Activated CD4-positive, alpha-beta memory T cell treated with anti-CD3 and anti-CD28 coated beads for 36 hours (primary cell): ENCODE measurements at places on chromosomes 6 and 20.

GRCh38 chr6:106132153-106132698 lies 46.1 kb downstream of the PRDM1 start:
- no peak for DNase-seq

DNA sequence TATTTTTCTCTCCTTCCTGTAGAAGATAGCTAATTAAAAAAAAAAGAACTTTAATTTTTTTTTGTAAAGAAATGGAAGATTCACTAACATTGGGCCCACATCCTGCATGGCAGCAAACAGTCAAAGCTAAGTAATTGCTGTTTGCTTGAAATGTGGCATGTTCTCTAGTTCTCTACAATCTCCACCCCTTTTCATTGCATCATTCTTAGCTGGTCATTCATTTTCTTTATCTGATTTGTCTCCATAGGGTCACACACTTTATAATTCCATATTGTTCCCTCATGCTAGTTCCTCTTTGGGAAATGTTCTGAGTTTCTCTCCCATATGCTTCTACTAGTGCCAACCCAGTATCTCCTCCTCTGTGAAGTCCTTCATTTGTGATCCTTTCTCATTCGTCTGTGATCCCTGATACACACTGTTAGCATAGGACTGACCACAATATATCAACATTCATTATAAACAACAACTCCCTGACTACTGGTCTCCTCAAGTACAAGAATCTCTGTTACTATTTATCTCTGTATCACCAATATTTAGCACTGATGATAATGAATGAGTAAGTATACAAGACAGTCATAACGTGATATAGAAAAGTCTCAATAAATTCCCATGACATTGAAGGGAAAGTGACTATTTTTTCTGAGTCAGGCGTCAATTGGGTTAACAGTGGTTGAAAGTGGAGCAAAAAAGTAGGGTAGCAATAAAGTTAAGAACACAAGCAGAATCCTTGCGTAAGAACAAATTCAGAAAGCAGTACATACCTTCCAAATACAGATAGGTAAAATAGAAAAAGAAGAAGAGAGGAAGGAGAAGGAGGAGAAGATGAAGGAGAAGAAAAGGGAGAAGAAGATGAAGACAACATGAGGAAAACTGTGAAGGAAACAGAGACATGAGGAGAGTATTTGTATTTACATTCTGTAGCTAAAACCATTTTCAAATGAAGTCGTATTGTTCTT lies 33.2 kb upstream of the MYB start:
- DNase-seq, result no peak

DNA sequence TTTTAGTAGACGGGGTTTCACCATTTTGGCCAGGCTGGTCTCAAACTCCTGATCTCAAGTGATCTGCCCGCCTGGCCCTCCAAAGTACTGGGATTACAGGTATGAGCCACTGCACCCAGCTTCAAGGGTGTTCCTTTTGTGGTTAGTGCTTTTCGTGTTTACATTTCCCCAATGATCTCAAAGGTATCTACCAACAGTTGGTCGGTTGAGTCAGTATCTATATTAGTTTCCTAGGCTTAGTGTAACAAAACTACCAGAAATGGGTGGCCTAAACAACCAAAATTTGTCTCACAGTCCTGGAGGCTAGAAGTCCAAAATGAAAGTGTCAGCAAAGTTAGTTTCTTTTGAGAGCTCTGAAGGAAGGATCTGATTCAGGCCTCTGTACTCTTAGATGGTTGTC lies 30.1 kb downstream of the CASP8AP2 start:
- DNase-seq, result peak; percentile 44

GRCh38 chr6:125797120-125797885 lies 6.5 kb downstream of the NCOA7 start:
- no peak for DNase-seq

- DNase-seq, result peak; percentile 43
Measured at GRCh38 chr6:167122041-167122826, 662 bp upstream of the CCR6 start.

- DNase-seq, result no peak
Measured at GRCh38 chr6:11126876-11127275, 15.4 kb upstream of the ERVFRD-1 start.

- no peak for DNase-seq
Measured at GRCh38 chr20:24546232-24546892, 76.9 kb downstream of the SYNDIG1 start.

DNA sequence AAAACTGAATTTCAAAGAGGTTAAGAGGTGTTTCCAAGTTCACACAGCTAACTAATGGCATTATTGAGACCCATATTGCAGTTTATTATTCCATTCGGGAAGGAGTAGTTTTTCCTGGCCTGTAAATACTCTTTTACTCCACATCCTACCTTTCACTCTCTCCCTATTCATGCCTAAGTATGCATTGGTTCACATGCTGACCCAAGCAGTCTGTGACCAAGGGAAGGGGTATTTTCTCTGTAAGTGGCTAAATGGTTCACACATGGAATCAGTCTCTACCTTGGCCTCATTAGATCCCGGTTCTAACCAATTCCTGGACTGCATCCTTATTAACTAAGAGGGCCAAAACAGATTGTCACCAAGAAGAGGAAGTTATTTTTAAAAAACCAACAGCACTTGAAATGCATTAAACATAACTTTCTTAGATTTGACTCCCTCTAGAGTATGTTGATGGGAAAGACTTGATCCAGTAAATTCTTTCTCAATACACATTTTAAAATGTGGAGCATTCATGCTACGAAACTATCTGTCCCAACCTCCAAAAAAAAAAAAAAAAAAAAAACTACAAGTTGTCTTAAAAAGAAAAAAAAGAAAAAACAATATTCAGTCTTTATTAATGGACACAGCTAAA lies 17.8 kb upstream of the RSPO3 start:
- no peak for DNase-seq

GRCh38 chr20:53878262-53879047 lies 191.9 kb downstream of the BCAS1 start:
- no peak for DNase-seq

DNA sequence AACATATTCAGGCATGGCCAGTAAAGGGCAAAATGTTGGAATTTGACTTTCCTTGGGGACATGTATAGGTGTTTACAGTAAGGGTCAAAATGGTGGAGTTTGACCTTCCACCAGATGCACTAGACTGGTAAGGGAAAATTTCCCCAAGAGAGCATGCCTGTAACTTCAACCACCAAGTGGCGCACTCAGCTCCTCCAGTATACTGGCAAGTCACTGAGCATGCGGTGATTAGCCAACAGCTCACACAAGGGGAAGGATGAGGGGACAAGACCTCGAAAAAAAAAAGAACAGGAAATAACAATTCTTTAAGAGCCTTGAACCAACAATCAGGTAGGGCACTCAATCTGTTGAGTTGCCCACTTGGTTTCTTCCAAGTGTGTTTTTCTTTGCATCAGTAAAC lies 140.9 kb downstream of the EYS start:
- DNase-seq, result no peak

DNA sequence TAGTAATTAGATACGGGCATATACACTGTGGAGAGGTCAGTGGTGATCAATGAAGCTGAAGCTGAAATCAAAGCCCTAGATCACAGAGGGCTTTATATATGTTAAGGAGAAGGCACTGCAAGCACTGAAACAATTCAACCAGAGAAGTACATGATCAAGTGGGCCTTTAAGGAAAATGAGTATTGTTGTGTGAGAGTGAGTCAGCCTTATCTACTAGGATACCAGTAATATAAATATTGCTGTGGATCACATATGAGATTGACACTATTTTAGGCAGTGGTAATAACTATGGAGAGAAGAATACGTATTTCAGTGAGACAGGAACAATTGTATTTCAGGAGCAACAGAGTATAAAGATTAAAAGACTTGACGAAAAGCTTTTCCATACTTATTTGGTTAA lies 1172.2 kb upstream of the GJE1 start:
- DNase-seq, result no peak

DNA sequence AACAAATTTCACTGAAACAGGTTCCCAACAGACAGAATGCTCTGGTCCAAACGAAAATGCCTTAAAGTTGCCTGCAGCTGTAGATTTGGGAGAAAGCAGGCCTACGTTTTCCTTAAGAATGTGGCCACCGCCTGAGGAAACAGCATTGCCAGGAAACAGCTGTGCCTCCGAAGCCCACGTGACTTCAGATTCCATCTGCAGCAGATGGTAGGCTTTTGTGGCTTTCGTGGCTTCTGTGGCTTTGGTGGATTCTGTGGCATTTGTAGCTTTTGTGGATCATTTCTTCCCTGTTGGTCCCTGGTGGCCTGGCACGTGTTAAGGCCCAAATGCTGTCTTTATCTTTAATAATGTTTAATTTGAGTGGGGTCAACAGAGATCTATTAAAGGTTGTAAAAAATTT lies 222.9 kb downstream of the TTLL2 start:
- no peak for DNase-seq

DNA sequence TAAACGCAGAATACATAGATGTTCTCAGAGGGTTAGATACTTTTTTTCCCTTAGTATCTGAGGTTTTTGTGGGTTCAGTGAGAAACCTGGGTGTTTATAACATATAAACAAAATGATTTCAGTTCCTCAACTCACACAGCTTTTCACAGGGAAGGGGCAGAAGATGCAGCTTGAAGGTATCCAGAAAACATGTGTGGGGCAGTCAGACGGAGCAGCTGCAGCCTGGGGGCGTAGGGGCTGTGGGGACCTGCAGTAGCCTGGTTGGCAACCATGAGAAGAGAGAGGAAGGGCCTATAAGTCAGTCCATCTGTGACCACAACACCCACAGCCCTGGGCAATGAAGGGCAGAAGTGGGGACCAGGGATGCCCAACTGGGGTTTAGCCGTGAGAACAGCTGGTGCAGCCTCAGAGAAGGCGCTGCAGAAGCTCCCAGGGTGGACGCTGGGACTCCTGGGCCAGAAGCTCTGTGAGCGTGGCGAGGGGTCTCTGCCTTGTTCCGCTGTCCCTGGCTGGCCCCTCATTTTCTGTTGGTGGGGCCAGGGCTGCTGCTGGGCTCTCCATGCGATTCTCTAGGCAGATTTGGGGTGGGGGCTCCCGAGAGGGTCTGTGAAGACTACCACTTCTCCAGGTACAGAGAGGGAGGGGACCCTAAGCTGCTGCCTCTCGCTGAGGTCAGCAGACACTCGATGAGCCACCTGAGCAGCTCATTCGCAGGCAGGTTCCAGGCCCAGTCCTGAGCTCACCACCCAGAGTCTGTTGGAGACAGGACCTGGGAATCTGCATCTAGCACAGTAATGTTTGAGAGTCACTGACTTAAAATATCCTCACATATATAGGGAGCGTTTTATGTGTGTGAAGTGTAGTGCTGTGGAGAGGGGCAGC lies 181.2 kb downstream of the ZDHHC14 start:
- DNase-seq, result no peak

DNA sequence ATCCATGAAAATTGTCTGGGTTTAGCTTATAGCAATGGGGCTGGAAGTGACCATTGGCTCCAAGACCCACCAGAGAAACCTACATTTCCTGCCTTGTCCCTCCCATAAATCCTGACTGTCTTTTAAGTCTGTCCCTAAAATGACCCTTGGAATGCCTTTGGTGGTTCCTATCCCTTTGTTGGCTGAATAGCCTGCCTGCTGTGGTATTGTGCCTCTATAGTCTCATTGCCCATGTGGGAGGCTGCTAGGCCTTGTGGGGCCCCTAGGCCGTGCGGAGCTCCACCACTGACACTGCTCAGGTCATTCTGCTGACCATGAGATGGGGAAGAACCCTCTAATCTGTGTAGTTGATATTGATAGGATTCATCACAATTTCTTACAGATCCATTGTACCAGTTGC lies 43.3 kb downstream of the SCP2D1 start:
- no peak for DNase-seq

DNA sequence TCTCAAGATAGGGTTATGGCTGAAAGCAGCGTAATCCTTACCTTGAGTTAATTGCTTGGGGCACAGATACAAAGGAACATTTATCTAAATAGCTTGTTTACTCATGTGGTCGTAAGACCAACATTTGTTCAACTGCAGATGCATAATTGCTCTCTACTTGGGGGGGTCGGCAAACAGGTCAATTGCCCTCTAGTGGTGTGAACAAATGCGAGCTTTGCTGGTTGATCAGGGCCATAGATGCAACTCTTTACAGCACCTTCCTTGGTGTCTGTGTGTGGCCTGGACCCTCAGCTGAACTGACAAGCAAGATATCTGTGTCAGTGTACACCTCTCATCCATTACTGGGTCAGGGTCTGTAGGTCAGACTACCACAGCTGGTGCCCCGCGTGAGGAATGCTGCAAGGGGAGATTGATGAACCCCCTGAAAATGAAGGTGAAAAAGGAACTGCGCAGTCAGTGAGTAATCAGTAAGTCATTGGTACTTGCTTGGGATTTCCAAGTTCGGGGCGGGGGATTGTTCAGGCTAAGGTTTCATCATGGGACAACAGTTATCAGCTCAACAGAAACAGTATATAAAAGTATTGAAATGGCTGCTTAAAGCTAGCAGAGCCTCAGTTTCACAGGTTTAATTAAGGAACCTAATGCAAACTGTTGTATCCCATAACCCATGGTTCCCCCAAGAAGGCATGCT lies 24.0 kb downstream of the HLA-DPA1 start:
- no peak for DNase-seq

DNA sequence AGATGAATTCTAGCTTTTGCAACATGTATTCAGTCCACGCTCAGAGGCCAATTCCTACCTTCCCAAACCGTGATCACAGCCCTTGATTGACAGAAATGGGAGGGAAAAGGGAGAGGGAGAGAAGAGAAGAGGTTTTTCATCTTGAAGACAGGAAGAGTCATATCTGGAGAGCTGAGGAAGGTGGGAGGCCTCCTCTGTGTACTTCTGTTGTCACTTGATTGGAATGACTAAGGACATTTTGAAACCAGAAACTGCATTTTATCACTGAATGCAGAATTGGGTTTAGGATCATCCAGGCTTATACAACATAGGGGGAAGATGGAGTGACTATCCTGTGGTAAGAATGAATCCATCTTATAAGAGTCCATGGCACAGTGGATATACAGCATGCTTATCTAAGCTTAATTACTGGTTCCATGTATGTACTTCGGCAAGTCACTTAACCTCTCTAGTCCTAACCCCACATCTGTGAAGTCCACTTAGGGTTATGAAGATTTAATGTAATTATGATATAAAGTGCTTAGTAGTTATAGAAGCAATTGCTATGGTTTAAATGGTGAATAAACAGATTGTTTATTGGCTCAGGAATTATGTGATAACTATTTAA lies 144.0 kb downstream of the BCKDHB start:
- DNase-seq, result peak; percentile 20
